Glomerular endothelial cell (primary cell): ENCODE measurements at places on chromosomes 16 and 17. TPM values are rescaled to one million over a fixed set of nuclear protein-coding genes. Genes with fewer than 3 reads are reported as not detected.

DNA sequence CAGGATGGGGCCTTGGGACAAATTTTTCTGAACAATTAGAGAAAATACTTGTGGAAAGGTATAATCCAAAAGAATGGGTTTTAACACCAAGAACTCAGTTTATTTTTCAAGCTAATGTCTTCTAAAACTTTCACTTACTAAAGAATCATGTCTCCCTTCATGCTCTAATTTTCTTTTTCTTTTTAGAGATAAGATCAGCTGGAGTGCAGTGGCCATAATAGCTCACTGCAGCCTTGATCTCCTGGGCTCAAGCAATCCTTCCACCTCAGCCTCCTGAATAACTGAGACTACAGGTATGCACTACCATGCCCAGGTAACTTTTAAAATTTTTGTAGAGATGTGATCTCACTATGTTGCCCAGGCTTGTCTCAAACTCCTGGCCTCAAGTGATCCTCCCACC is 5.5 kb downstream of the OR4D1 start:
- no peak for DNase-seq

- DNase-seq, result no peak
Observed at GRCh38 chr16:87416826-87417527, 24.8 kb downstream of the MAP1LC3B start.

- no peak for DNase-seq
Observed at GRCh38 chr16:67517661-67518423, 10.8 kb upstream of the RIPOR1 start.

Gene PRSS27
- total RNA-seq, result 0.05 and 1.1 TPM in 2 replicates

Gene ETV4
- total RNA-seq, result 14.2 and 22.4 TPM in 2 replicates

DNA sequence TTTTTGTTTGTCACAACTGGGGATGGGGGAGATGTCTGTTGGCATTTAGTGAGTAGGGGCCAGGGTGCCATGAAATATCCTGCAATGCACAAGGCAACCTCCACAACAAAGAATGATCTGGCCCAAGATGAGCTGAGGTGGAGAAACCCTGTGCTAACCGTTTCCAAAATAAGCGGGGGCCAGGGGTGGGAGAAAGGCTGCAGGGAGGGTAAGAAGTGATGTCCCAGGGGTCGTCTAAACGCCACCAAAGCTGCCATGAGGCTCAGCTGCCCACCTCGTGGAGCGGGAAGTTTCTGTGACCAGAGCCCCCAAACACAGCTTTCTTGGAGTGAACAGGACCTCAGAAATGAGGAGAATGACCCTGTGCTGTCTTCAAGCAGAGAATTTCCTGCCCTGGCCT is 76.5 kb upstream of the CDH5 start:
- no peak for DNase-seq

DNA sequence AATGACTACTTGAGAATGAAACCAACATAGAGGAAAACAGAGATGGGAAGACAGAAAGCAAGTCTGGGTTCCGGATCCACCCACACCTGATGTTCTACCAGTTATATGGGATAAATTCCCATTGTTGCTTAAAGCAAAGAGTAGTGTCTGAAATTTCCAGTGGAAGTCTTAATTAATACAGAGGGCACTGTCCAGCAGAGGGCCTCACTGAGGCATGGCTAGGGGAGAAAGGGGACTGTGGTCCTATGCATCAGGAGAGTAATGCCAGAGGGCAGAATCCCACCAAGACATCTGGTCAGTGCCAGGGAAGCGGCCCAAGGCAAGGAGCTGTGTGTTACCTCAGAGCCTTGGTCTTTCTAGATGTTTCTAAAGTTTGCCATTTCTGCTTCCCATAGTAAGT is 7.5 kb upstream of the UMOD start:
- DNase-seq, result no peak

DNA sequence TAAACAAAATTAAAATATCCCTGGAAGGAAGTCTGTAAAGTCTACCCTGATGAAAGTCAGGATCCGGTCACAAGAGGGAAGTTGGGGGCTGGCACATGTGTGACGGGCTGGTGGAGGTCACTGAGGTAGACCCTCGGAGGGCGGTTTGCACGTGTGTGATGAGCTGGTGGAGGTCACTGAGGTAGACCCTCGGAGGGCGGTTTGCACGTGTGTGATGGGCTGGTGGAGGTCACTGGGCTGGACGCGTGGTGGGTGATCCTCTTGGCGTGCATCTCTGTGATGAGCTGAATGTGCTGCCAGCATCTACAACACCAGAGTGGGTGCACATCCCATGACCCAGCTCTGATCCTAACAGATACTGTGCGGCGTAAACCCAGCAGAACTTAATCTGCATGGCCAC is 43.7 kb upstream of the METRNL start:
- DNase-seq, result no peak

Gene NACA2
- not detected in 2 replicates for total RNA-seq
